ENCODE measurements at places on chromosomes 2 and 18.
A peak's percentile ranks its signal among the peaks of the same experiment; 100 is the strongest.

- DNase-seq = no peak
These were observed 9.5 kb downstream of the CEBPZOS start for GRCh38 chr2:37205689-37206341.

DNA sequence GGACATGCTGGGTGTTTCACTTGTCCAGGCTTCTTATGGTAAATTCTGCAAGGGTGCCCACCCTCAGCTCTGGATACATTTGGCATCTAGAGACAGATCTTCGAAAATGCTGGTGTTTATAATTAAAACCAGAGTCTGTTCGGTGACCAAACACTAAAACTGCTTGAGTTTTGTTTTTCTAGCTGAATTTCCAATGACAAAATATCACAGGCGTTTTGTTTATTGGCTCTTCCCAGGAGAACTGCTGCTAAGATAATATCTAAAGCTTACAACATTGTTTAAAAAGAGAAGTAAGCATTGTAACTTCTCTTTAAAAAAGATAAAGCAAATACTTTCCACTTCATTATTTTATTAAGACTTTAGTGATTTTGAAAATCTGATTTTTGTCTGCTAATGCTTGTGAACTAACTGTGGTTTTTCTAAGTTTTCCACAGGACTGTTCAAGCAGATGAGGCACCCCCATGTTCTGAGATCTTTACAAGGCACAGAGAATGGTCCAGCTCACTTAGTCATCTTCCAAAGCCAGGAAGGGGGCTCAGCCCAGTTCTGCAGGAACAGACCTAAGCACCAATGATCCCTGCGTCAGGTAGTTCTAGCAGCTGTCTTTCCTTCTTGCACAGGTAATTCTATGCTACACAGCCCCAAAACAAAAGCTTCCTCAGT is 94.8 kb upstream of the LTBP1 start:
- DNase-seq = no peak

GRCh38 chr2:230798769-230799399 is 65.9 kb upstream of the ITM2C start:
- peak; percentile 43 for DNase-seq

DNA sequence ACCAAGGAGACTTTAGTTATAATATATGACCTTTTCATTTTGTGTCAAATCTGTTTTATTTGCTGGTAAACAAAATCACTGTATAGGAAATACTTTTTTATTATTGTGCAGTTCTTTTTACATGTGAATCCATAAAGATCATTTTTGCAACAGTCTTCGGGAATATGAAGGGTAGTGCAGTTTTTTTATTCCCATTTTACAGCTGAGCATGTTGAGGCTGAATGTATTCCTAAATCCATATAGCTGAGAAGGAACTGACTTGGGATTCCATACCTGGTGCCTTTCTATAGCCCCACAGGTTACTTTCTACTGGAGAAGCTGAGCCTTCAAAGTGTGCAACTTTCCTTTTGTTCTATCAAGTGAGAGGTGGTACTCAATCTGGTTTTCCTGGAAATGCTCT is 29.6 kb downstream of the RHOB start:
- DNase-seq = no peak

DNA sequence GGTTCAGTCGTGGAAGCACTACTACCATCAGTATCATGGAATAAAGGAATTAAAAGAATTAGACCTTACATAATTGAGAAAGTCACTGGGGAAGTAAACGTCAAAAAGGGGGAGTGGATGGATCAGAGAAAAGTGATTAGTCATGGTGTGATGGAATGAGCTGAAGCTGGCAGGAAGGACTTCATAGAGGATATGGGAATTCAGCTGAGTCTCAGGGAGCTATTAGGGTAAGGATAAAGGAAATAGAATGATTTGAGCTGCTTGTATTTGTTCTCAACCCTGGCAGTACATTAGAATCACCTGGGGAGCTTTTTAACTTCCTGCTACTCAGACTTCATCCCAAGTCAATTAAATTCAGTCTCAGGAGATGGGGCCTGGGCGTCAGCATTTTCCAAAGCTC is 53.4 kb upstream of the SETBP1 start:
- DNase-seq = no peak

GRCh38 chr18:58894930-58895329 is 30.3 kb downstream of the ZNF532 start:
- no peak for DNase-seq

All from prostate gland (tissue), 2 donors.